OCI-M1 (cell line): ENCODE measurements at places on chromosomes 16 and 17.

DNA sequence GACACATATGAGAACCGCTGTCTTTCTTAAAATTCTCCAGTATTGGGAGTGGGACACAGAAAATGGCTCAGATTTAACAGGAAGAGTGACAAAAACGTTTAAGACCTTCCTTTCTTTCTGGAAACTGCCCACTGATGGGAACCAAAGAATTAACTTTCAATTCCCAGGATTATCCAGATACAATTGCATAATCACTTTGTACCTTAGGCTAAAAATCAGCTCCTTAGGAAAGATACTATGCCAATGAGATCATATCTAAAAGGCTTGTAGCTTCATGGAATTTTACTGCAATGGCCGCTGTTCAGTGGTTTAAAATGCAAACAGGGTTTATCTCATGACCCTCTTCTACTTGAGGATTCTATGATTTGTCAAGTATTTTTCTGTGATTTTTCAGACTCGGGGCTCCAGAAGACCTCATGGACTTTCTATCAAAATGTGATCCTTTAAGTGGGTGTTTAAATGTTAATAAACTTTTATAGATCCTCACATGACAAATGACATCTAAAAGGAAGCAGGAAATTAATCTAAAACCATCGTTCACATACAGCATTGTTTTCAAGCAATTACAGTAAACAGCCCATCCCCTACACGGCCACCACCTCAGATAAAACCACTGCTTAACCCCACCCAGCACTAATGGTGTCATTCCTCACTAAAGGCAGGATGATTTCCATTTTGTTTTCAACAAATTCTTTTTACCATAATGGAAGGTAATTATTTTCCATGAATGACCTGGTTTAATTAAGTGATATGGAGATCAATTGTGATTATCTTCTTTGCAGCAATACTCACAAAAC is 31.6 kb upstream of the ERN1 start:
- DNase-seq = no peak

- no peak for DNase-seq
Observed at GRCh38 chr16:5478036-5478435, 380.4 kb upstream of the EEF2KMT start.

GRCh38 chr17:74728033-74728701 is 8.9 kb upstream of the RAB37 start:
- no peak for DNase-seq

DNA sequence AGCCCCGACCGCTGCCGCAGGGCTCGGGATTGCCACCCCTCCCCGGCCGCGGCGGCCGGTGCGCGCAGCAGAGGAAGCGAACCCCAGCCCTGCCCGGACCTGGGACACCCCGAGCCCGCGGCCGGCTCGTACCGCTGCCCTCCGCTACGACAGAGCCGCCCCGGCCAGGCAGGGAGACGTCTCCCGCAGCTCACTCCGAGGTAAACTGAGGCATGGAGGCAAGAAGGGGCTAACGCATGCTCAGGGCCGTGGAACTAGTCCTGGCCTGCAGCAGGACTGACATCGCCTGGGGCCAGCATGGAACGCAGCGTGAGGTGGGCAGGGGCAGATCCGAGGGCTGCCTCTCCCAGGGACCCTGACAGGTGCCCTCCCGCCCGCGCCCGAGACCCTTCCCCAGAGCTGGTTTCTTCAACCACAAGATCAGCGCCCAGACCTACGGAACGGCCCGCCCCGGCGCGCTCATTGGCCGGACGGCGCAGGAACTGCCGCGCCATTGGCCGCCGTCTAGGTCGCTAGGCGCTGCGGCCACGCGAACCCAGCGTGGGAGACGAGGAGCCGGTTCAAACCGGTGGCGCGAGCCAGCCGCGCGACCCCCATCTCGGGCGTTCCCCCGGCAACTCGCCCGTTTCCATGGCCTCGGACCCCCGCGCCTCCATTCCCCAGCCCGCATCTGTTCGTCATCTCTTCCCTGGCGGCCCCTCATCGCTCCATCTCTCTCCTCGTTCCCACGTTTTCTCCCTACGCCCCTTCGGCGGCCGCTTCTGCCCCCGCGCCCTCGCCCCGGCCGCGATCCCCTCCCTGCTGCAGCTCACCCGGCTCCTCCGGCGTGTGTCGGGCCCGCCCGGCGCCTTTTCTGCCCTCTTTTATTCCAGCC is at the start of gene SLC43A2:
TSS of gene SLC43A2 (minus strand) at position 853 of the 874 bp plus-strand sequence. CDS start 960 bp downstream, outside the sequence.
- peak; percentile 92 for DNase-seq

DNA sequence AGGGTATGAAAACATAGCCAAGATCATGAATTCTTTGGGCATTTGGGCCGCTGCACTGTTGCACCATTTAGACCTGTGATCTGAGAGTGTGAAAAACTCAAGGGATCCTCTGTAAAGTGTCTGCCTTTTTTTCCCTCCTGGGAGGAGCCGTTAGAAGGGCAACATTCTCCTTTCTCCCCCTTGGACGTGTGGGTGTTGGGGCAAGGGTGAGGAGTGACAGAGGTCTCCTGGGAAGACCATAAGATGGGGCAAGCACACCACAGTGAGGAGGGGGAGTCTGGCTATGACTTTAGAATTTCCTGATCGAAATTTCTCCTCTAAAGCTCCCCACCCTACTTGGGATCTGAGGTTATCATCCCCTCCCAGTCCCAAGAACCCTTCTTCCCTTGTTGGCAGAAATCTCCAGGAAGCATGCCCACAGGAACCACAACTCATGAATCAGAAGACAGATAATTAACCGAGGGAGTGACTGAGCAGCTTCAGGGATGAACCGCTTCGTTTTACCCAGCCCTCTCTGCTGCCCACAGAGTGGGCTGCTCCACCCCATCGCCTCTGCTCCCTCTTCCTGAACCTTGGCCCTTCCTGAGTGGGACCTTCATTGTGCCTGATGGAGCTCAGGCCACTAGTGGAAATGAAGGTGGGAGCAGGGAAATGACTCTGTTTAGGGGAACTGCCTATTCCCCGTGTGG is 4.2 kb downstream of the ITGB3 start:
- peak; percentile 95 for DNase-seq

DNA sequence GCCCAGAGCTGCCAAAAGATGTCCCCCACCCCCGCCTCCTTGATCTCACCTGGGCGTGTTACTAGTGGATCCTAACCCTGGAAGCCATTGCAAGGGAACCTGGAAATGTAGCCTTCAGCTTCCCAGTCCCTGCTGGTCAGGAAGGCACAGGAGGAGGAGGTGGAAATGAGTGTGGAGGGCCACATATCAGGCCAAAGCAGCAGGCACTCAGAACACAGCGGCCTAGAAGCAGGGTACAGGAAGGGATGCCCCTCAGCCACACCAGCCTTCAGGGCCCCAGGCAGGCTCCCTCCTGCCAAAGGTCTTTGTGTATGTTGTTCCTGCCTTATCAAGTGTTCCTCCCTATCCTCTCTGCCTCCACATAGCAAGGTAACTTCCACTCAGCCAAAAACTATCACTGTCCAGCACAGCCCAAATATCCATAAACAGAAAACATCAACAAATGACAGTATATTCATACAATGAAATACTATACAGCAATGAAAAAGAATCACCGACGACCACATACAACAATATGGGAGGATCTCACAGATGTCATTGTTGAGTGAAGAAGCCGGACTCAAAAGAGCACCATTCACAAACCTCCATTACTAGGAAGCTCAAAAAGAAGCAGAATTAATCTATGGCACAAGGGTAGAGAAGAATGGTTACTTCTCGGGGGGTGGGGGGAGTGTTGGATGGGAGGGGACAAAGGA is 28.2 kb upstream of the TNFRSF13B start:
- no peak for DNase-seq

DNA sequence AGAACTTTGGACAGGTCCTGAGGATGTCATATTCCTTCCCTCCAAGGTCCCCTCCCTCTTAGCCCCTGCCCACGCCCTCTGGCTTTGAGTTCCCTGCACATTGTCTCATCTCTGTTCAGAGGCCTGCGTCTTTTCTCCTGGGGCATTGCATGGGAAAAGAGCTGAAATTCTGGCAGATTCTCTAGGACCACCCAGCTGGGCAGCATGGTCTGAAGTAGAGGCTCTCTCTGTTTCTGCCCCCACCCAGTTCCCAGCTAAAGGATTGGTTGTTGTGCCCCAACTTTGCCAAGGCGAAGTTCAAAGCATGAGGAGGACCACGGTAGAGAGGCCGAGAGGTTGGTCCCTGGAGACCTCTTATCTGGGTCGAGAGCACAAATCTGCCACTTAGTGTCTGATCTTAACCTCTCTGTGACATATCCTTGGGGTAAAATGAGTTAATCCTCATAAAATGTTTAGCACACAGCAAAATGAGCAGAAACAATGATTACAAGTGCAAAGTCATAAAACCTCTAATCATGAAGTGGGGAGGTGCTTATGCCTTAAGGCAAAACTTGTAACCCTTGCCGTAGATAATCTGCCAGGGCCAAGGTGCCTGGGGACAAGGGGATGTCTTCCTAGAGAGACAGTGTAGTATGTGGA is 2.4 kb downstream of the ABAT start:
- no peak for DNase-seq

- no peak for DNase-seq
Observed at GRCh38 chr16:21626659-21627277, 25.6 kb downstream of the IGSF6 start.

DNA sequence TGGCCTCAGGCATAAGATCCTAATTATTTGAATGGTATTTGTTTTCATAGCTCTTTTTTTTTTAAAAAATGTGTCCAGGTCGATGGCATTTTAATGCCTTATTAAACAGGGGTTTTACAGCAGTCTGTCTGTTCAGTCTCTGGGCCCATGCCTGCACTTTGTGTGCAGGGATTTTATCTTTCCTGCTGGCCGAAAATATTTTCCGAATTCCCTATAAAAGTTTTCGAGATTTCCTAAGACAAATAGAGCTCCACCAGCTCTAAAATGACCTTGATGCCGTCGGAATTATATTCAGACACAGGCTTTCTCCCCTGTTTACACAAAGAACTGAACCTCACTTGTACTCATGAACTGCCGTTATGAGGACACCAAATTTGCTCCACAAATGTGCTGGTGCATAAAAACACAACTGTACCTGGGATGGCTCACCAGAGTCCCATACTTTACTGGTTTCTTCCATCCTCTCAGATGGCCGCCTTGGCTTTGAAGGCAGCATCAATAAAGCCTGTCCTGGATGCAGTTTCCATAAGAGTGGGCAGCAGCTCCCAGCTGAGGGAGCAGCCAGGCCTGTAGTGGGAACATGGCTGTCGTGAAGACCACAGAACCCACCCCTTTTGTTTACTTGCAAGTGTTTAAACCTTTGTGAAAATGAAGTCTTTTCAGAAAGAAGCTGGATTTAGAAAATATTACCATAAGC is 44.9 kb downstream of the TBX4 start:
- no peak for DNase-seq

GRCh38 chr16:84643180-84643583 is 5.1 kb upstream of the KLHL36 start:
- no peak for DNase-seq

DNA sequence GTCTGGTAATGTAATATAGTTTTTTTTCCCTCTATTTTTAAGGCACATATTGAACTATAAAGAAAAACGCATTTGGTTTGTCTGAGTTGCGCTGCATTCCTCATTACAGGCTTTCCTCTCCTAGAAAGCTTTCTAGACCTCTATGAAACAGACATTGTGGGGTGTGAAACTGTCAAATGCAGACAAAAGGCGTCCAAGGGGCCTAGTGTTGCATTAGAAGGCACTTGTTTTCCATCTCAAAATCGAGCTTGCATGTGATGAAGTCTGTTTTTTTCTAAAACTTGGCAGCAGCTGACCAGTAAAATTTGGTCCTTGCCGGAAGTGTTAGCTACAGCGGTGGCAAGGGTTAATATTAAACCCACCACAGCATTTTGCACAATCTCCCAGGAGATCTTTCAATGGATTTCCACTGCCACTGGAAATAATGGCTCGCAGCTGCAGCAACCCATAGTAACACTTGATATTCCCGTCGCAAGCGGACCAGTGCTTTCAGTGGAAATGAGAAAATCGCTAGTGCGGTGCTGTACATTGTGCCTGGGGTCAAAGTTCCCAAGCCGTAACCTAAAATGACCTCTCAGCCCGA is 602.6 kb downstream of the KCNJ2 start:
- no peak for DNase-seq

- DNase-seq = peak; percentile 34
Observed at GRCh38 chr17:81401723-81402529, 6.7 kb downstream of the BAHCC1 start.

DNA sequence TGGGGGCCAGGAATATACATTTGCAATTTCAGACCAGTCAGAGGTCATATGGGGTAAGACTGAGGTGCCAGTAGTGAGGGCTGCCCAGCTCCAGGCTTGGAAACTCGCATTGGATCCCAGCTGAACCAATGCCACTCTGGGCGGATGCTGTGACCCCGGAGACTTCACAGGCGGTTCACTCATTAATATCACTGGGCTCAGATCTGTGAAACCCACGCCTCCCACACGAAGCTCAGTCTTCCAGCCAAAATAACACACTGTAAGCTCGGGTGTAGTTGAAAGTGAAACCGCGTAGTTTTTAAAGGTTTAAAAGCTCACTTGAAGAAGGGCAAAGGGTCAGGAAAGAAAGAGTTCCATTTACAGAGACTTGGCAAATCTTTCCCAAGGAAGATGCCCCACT is 254.8 kb downstream of the FOXL1 start:
- DNase-seq = peak; percentile 20

GRCh38 chr16:14244196-14245010 is 173.3 kb downstream of the MRTFB start:
- peak; percentile 2 for DNase-seq

- no peak for DNase-seq
Observed at GRCh38 chr16:88194397-88195268, 188.1 kb upstream of the ZNF469 start.

- DNase-seq = no peak
Observed at GRCh38 chr17:66992911-66993442, 28.5 kb downstream of the CACNG4 start.

DNA sequence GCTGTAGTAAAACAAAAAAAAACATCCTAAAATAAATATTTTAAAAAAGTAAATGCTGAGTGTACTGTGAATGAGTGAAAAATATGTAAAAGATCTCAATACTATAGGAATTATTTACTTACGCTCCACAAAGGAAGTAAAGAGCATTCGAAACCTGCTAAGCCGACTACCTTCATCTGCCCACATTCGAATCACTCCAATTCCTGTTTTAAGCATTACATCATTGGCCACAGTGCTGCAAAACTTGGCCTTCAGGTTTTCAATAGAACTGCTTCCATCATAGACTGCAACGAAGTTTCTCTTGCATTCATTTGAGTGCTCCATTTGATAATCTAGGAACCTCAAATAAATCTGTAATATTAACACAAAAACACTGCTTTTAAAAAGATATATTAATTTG is 34.4 kb downstream of the NETO2 start:
- no peak for DNase-seq
